ENCODE measurements at places on chromosomes 2 and 18.

DNA sequence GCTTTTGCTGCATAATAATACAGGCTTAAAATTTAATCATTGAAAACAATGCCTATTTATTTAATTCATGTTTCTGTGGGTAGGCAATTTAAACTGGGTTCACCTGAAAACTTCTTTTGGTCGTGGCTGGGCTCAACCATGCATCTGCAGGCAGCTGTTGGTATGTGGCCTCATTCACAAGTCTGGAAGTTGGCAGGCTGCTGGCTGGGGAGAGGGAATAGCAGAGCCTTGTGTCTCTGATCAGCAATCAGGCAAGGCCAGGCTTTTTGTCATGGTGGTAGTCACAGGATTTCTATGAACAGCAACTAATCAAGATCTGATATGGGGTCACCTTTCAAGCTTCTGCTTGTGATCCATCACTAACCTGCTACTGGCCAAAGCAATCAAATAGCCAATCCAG, 130.1 kb upstream of the KCNJ3 start:
- DNase-seq = no peak

- no peak for DNase-seq
Measured at GRCh38 chr2:111227716-111228141, 107.0 kb downstream of the BCL2L11 start.

DNA sequence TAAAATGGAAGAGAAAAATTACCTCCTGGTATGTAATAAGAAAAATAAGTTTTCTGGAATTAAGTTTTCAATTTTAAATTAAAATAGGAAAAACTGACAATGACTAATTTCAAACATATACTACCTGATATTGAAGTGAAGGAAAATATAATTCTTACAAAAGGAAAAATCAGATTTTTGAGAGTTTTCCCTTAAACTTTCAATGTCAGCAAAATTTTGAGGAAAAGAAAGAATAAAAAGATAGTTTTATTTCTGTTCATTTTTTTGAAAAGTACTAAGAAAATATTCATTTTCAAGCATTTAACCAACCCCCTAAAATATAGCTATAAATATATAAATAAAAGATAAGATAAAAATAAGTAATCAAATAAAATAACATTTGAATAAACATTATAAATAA, 87.1 kb downstream of the TMX3 start:
- DNase-seq = no peak

DNA sequence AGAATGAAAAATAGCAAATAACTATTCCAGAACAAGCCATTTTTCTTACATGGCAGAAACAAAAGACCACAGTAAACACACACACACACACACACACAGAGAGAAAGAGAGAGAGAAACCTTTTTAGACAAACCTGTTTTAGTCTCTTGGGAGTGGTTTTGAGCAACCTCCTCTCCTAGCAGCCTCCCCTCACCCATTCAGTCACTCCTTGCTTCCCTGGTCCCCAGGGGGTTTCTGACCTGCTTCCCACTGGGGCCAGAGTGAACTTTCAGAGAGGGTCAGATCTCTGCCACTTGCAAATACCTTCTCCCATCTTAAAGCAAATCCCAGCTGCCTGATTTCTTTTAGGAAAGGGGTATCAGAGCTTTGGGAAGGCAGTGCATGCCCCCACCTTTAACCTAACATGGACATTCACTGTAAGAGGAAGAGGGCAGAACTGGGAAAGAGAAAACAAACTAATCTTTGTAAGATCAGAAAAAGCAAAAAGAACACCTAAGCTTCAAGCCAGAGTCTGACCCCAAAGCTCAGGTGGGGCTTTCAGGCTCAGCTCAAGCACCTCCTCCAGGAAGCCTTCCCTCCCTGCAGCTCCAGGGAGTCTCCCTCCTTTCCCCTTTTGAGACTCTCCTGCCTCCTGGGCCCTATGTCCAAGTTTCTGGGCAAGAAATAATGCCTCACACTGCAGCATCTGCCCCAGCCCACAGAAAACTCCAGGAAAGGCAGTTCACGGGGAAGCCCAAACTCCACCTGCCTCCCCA, 2.7 kb downstream of the SDC1 start:
- DNase-seq = no peak

GRCh38 chr2:156464106-156464505, 27.9 kb downstream of the GPD2 start:
- no peak for DNase-seq

DNA sequence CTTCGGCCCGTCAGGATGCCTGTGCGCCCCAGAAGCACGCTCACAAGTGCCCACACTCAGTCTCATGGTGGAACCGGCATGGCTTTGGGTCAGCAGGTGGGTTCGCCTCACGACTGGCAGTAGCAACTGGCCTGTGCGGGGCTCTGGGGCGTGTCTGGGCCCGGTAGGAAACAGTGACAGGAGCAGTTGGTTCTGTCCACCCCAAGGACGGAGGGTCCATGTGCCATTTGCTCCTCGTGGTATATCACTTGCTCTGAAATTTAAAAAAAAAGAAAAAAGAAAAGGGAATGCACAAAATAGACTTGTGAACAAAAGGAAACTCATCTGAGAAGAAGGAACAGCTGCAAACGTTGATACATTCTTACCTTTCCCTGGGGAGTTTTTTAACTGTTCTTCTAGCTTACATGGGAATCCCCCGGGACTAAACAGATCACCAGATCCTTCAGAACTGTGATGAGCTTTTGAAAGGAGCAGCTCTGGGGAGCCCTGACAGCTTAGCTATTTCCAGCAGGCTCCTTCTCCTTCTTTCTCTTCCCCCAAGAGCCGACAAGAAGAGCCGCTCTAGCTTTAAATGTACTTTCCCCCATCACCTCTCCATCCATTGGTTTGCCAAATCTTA, 42.8 kb downstream of the TRAPPC12 start:
- DNase-seq = no peak

GRCh38 chr2:20488782-20489181, 41.9 kb downstream of the RHOB start:
- DNase-seq = no peak

- DNase-seq = no peak
Measured at GRCh38 chr2:167833294-167833693, 414.1 kb downstream of the STK39 start.

GRCh38 chr2:143121079-143121478, 8.1 kb upstream of the ARHGAP15 start:
- no peak for DNase-seq

GRCh38 chr2:64819774-64820688, 166.3 kb upstream of the SERTAD2 start:
- no peak for DNase-seq

DNA sequence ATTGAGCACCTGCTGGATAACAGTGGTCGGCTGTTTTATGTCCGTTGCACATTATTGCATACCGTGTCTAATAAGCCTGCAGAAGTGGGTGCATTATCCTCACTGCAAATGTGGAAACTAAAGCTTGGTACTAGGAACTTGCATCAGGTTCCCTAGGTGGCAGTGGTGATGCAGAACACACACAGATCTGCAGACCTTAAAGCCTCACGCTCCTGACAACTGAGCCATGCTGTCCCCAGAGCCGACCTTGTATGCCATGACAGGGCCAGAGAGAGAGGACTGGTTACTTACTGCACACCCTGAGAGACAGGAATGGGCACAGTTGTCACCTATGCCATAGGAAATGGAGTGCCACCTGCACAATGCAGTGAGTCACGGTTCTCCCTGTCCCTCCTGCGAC, 151.8 kb downstream of the SH3RF3 start:
- no peak for DNase-seq

- DNase-seq = no peak
Measured at GRCh38 chr2:159891917-159892730, 94.1 kb upstream of the CD302 start.

GRCh38 chr2:174535757-174536703, 49.2 kb upstream of the GPR155 start:
- DNase-seq = no peak

DNA sequence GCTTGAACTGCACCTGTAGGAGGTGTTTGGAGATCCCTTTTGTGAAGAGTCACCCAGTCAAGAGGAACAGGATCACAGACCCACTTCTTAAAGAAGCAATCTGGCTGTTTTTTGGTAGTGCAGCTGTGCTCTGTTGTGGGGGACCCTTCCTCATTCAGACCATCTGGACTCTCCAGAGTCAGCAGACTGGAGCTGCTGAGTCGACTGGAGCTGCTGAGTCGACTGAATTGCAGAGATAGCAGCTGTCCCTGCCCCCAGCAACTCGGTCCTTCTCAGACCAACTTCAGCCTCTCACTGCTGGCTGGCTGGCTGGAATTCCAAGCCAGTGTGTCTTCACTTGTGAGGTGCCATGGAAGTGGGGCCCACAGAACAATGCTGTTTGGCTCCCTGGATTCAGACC, 56.8 kb downstream of the GTF3C3 start:
- DNase-seq = no peak

DNA sequence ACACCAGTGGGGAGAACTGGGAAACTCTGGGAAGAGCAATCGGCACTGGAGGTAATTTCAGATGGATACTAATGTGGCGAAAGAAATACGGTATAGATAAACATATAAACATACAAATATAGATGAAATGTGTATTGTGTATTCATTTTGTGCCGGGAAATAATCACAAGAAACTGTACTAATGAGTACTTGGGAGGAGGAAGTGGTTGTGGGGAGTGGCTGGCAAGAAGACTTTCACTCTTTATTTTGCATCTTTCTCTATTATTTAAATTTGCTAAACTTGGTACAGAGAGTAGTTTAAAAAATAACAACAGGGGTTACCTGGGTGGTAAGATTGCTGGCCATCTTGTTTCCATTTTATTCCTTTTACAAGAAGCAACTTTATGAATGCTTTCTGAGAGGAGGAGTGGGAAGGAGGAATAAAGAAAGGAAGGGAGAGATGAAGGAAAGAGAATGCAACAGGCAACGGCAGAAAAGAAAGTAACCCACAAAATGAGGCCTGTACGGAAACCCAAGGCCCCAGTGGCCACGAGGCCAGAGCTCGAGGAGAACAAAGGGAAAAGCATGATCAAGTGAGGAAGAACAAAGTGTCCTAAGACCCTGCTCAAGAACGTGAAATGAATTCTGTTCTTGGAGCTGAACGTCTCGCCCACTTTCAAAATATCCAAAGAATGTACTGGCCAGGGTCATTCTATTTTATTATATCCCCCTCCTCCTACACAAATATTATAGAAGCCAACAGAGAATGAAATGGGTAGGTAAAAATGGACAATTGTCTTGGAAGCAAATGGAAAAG, 45.2 kb downstream of the FAM178B start:
- no peak for DNase-seq

DNA sequence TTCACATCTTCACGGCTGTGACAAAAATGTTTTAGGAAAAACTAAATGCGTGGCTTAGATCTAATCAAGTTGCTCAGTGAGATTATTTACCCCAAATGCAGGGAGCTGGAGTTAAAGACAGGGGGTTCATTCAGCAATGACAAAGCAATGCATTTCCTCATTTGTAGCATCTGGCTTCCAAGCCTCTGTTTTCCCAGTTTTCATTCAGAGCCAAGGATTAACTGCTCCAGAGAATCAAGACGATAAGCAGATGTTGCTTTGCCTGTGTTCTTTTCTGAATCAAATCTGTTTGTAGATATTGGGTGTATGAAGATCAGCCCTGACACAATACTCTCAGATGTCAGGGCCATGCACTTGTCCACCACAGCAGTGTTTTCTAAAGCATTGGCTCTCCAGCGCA, 147.4 kb upstream of the SIX2 start:
- no peak for DNase-seq

- no peak for DNase-seq
Measured at GRCh38 chr18:7645756-7646155, 78.6 kb downstream of the PTPRM start.

DNA sequence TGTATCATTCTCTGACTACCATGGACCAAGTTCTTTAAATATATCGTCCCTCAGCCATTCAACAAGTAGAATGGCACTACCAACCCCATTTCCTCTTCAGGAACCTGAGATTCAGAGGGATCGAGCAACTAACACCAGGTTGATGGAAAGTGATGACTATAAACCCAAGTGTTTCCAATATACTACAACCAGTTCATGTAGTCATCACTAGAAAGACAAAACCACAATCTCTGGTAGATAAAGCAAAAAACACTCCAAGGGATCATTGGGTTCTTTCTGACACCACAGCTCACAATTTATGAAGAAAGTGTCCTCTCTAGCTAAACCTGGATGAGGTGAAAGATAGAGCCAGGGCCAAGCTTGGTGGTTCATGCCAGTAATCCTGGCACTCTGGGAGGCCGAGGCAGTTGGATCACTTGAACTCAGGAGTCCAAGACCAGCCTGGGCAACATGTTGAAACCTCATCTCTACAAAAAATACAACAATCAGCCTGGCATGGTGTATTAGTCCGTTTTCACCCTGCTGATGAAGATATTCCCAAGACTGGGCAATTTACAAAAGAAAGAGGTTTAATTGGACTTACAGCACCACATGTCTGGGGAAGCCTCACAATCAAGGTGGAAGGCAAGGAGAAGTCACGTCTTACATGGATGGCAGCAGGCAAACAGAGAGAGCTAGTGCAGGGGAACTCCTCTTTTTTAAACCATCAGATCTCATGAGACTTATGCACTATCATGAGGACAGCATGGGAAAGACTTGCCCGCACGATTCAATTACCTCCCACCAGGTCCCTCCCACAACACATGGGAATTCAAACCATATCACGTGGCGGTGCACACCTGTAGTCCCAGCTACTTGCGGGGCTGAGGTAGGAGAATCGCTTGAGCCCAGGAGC, 2.2 kb downstream of the CD226 start:
- DNase-seq = no peak

GRCh38 chr2:190726255-190726654, 77.4 kb downstream of the NAB1 start:
- DNase-seq = no peak

DNA sequence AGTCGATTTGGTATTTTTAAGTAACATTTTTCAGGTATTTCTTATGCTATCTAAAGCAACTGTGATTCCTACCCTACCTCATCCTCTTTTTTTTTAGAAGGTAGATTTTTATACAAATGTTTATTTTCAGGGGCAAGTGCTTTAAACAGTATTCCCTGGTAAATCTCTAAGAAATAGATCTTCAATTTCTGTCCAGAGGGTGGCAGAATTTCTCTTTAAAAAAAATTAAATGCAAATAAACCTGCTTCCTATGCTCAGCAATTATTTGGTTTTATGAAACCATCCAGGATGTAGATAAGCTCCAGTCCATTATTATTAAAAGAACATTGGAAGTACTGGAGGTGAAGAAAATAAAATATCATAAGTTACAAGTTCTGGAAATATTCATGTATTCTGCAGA, 191.9 kb downstream of the MYO3B start:
- DNase-seq = no peak
